Activated naive CD8-positive, alpha-beta T cell treated with anti-CD3 and anti-CD28 coated beads for 36 hours (primary cell): ENCODE measurements at places on chromosomes 3 and 15.

DNA sequence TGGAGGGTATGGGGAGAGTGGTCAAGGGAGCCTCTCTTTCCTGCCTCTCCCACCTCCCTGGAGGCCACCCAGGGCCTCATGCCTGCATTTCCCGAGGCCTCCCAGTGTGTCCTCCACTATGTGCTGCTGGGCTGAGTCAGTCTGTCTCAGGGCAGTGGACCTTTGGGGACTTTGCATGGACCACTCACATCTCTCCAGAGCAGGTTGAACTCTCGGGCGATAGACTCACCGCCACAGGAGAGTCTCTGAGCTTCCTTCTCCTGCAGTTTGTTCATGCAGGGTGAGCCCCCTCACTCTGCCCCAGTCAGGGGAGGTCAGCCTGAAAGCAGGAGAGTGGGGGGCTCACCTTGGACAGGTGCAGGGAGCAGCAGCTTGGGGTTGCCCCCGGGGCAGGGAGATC, 60.5 kb upstream of the SEC22A start:
- no peaks in the 10 kb centered on the region for H3K4me1 ChIP-seq
- peaks cover 28% of the 10 kb centered on the region for H3K36me3 ChIP-seq
- no peak overlapping the region for H3K27ac ChIP-seq
- no peak for DNase-seq
- no peaks in the 10 kb centered on the region for H3K27me3 ChIP-seq

GRCh38 chr15:81263477-81263876, 60.5 kb downstream of the STARD5 start:
- DNase-seq: no peak
- H3K4me3 ChIP-seq: no peak overlapping the region
- peaks cover 18% of the 10 kb centered on the region for H3K4me1 ChIP-seq
- no peak overlapping the region for H3K27ac ChIP-seq
- no peaks in the 10 kb centered on the region for H3K36me3 ChIP-seq
- no peaks in the 10 kb centered on the region for H3K27me3 ChIP-seq

DNA sequence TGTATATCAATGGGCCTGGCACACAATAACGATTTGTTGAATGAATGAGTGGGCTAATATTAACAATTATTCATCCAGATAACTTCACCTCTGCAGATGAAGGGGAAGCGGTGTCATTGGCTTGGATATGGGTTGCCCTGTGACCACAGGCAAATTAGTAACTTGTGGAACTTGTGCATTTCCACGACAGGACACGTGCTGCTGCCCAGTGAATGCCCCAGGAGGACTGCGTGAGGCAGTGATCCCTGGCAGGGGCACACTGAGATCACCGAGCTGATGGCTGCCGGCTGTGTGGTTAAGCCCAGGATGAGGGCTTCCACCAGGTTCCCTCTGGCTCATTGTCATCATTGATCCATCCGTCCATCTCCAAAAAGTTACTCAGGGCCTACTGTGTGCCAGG, 84.1 kb upstream of the HACD2 start:
- H3K36me3 ChIP-seq: no peaks in the 10 kb centered on the region
- DNase-seq: no peak
- H3K27me3 ChIP-seq: no peaks in the 10 kb centered on the region
- H3K27ac ChIP-seq: no peak overlapping the region

GRCh38 chr3:129087138-129087702, 26.6 kb downstream of the GP9 start:
- H3K4me3 ChIP-seq: no peak overlapping the region
- peaks cover 6% of the 10 kb centered on the region for H3K4me1 ChIP-seq
- H3K27ac ChIP-seq: peak overlapping the region; percentile 45
- no peaks in the 10 kb centered on the region for H3K27me3 ChIP-seq

DNA sequence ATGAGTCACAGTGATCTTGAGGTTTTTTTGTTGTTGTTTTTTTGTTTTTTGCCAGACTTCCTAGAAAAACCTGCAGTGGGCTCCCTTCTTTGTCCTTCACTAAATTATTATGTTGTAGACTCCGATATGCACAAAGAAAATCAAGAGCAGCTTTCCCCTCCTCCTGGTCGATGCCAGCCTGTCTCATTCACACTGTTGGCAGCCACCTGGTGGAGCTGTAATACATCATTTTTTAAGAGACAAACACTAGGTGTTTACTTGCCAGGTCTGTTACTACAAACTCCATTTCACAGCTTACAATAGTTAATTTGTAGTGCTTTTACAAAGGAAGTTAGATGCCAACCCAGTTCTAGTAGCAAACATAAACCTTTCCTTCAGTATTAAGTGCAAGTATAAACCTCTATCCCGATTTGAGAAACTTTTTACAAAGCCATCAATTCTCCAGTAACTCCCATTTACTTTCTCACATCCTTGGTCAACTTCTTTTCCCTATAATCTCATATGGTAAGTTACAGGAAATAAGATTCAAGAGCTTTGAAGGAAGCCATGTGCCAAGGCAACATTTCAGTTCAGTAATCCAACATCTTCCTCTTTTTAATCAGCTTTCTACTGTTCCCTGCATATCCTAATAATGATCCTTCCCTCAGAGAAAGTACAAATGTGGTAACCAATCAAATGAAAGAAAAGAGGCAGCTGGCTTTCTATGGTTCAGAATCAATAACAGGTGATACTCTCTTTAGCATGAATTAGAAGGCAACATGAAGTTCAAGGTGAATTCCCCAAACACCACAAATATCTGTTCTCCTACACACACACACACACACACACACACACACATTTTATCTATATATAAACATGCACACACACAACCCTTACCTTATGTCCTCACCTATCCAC, 14.0 kb downstream of the AAGAB start:
- peak overlapping the region; percentile 44 for H3K4me3 ChIP-seq
- peak overlapping the region; percentile 80 for H3K27ac ChIP-seq
- no peaks in the 10 kb centered on the region for H3K27me3 ChIP-seq
- H3K4me1 ChIP-seq: peaks cover 47% of the 10 kb centered on the region
- H3K36me3 ChIP-seq: peaks cover 27% of the 10 kb centered on the region
- no peak for DNase-seq

DNA sequence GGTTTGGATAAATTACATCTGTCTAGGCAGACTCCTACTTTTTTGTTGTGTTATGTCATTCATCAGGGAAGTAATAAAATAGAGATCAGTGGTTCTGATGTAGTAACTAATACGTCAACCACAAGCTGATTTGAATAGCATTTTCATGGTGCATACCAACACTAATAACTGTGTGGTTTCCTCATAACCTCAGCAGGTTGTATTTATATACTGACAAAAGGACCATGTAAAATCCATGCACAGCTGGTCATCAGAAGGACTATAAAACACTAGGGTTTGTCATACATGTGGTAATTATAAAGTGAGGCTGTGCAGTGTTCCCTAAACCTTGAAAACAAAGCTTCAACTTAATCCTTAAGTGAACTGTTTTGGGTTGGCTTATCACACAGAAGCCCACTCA, 216.8 kb upstream of the RBMS3 start:
- no peaks in the 10 kb centered on the region for H3K36me3 ChIP-seq
- H3K27me3 ChIP-seq: no peaks in the 10 kb centered on the region
- no peak overlapping the region for H3K27ac ChIP-seq
- DNase-seq: no peak

GRCh38 chr3:111767756-111768445, 91.2 kb upstream of the PHLDB2 start:
- H3K36me3 ChIP-seq: peaks cover 1% of the 10 kb centered on the region
- H3K27me3 ChIP-seq: no peaks in the 10 kb centered on the region
- H3K27ac ChIP-seq: no peak overlapping the region
- no peak for DNase-seq

GRCh38 chr3:114718071-114718897, 424.5 kb downstream of the TIGIT start:
- peaks cover 8% of the 10 kb centered on the region for H3K36me3 ChIP-seq
- no peaks in the 10 kb centered on the region for H3K27me3 ChIP-seq
- H3K4me3 ChIP-seq: no peak overlapping the region
- H3K4me1 ChIP-seq: peaks cover 44% of the 10 kb centered on the region

DNA sequence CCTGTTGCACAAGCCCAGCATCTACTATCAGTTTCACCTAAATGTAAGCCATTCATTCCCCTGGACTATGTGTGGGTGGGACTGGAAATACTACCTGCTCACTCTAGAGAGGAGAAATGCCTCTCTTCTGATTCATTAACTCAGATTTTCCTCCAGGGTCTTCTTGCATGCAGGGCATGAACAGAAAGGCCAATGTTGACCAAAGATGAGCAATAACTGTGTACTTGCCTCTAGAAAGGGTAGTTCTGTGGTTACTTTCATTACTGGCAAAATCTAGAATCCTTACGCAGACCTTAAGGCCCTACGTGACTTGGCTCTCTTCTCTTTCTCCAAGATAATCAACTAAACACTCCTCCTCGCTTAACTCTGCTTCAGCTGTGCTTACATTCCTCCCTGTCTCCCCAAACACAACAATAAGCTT, 81.4 kb upstream of the PSMD6 start:
- no peaks in the 10 kb centered on the region for H3K36me3 ChIP-seq
- no peak overlapping the region for H3K4me3 ChIP-seq
- DNase-seq: no peak
- H3K4me1 ChIP-seq: no peaks in the 10 kb centered on the region
- no peak overlapping the region for H3K27ac ChIP-seq
- no peaks in the 10 kb centered on the region for H3K27me3 ChIP-seq

DNA sequence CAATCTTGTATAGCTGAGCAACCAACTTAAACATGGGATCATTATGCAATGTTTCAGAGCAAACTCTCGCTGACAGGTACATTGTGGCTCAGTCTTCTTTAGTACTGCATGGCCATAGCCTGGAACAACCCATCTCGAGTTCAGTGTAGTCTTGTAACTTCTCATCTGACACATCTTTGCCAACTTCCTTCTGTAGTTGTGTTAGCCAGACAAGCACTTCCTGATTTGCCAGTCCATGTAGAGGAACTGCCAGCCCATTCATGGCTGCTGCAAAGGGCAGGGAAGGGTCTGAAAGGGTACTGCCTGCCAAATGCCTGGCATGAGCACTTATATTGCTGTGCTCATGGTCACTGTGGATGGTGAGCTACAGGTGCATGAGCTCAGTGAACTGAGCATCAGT, 49.2 kb upstream of the CCDC54 start:
- DNase-seq: no peak
- H3K27me3 ChIP-seq: no peaks in the 10 kb centered on the region
- no peaks in the 10 kb centered on the region for H3K36me3 ChIP-seq
- no peaks in the 10 kb centered on the region for H3K4me1 ChIP-seq
- H3K4me3 ChIP-seq: no peak overlapping the region

- peaks cover 25% of the 10 kb centered on the region for H3K4me1 ChIP-seq
- peak overlapping the region; percentile 97 for H3K4me3 ChIP-seq
- peak overlapping the region; percentile 93 for H3K27ac ChIP-seq
- DNase-seq: no peak
- H3K27me3 ChIP-seq: no peaks in the 10 kb centered on the region
Measured at GRCh38 chr3:33798113-33798417, 365 bp upstream of the PDCD6IP start.

DNA sequence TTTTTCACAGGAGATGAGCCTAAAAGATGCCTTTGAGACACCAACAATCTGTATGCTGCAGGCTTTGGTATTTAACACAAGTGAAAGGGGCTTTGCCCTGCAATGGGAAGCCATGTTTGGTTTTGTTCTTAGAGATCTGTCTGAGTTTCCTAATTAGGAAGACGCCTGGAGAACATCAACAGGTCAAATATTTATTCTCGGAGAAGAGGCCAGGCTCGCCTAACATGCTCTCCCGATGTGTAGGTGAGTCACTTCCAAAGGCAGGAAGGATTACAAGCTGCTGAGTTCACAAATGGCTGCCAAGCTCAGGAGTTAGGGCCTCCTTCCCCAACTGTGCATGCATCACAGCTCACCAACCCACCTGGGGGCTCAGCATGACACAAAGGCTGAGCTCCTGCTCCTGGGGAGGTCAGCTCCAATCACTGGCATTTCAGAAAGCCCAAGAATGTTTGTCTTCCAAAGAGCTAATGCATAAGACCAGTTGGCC, 119.5 kb upstream of the PRICKLE2 start:
- peaks cover 21% of the 10 kb centered on the region for H3K27me3 ChIP-seq
- H3K4me3 ChIP-seq: no peak overlapping the region
- H3K4me1 ChIP-seq: no peaks in the 10 kb centered on the region
- no peaks in the 10 kb centered on the region for H3K36me3 ChIP-seq

DNA sequence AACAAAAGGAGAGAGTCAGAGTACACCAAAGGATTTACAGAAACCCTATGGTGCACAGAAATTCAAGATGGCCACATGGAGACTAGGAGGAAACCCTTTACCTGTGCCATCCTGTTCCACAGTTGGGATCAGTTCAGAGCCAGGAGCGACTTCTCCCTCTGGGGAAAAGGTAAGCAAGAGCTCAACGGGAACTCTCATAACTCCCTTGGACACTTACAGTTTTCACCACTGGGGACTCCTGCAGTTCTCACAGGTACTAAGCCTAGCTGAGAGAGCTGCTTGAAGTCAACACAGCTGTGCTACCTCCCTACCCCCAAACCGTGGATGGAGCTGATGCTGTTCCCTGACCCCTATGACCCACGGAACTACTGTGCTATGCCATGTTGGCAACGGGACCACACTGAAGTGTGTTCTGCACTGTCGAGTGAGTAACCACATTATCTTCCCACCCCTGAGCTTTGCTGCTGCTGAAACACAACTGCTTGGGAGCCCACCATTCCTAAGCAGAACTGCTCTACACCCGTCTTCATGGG, 606.8 kb downstream of the GBE1 start:
- no peaks in the 10 kb centered on the region for H3K27me3 ChIP-seq
- H3K27ac ChIP-seq: no peak overlapping the region
- no peaks in the 10 kb centered on the region for H3K36me3 ChIP-seq
- H3K4me1 ChIP-seq: no peaks in the 10 kb centered on the region

GRCh38 chr3:46607603-46608028, 4.7 kb upstream of the FAM240A start:
- H3K36me3 ChIP-seq: no peaks in the 10 kb centered on the region
- H3K27ac ChIP-seq: no peak overlapping the region
- DNase-seq: no peak
- peaks cover 6% of the 10 kb centered on the region for H3K27me3 ChIP-seq
- no peak overlapping the region for H3K4me3 ChIP-seq
- H3K4me1 ChIP-seq: no peaks in the 10 kb centered on the region

DNA sequence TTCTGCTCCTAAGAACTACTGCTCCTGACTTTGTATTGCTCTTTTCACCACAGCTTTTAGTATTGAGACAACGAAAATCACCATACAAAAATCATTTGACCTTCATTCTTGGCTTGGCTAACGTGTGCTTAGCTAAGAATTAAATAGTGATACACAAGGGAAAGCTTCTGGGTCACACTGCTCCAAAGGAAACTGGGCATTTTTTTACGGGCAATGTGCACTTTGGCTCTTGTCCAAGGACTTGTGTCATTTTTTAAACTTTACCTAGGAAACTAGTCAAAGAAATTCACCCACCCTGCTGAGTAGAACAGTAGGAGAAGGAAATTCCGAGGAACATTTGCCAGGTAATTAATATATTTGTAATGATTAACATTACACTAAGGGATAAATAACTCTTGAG, 19.8 kb downstream of the WDR72 start:
- H3K27ac ChIP-seq: no peak overlapping the region
- H3K4me3 ChIP-seq: no peak overlapping the region
- H3K4me1 ChIP-seq: no peaks in the 10 kb centered on the region
- DNase-seq: no peak
- no peaks in the 10 kb centered on the region for H3K27me3 ChIP-seq

- H3K4me3 ChIP-seq: no peak overlapping the region
- H3K36me3 ChIP-seq: no peaks in the 10 kb centered on the region
- peaks cover 7% of the 10 kb centered on the region for H3K4me1 ChIP-seq
- no peaks in the 10 kb centered on the region for H3K27me3 ChIP-seq
- DNase-seq: no peak
Measured at GRCh38 chr3:31521468-31521867, 11.3 kb upstream of the STT3B start.

GRCh38 chr3:38562467-38562925, 66.4 kb downstream of the EXOG start:
- no peaks in the 10 kb centered on the region for H3K36me3 ChIP-seq
- H3K4me1 ChIP-seq: no peaks in the 10 kb centered on the region
- DNase-seq: no peak
- H3K27me3 ChIP-seq: no peaks in the 10 kb centered on the region
- H3K4me3 ChIP-seq: no peak overlapping the region
- no peak overlapping the region for H3K27ac ChIP-seq
